ENCODE measurements at places on chromosomes 6 and 20.

- DNase-seq: no peak
These were observed 281.8 kb upstream of the PLCB4 start for GRCh38 chr20:8787090-8787489.

GRCh38 chr6:4564801-4565271 lies 211.4 kb upstream of the CDYL start:
- DNase-seq: no peak

GRCh38 chr20:56722042-56722441 lies 92.9 kb downstream of the TFAP2C start:
- DNase-seq: no peak

DNA sequence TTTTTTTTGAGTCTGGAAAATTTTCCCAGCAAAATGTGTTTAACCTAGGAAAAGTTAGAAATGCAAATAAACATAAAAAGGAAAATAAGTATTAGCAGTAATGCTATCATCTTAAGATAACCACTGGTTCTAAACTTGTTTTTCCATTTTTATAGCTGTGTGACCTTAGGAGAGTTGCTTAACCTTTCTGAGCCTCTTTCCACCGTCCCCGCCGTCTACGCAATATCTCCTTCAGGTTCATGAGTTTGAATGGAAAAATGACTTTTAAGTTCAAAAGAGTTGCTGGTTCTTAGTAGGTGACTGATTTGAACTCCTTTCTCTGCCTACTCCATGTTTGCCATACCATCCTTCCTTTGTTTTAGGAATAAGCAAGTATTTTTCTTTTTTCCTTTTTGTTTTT lies 44.0 kb downstream of the GMPR start:
- DNase-seq: no peak

GRCh38 chr20:3237958-3238615 lies 903 bp downstream of the SLC4A11 start:
- no peak for DNase-seq

DNA sequence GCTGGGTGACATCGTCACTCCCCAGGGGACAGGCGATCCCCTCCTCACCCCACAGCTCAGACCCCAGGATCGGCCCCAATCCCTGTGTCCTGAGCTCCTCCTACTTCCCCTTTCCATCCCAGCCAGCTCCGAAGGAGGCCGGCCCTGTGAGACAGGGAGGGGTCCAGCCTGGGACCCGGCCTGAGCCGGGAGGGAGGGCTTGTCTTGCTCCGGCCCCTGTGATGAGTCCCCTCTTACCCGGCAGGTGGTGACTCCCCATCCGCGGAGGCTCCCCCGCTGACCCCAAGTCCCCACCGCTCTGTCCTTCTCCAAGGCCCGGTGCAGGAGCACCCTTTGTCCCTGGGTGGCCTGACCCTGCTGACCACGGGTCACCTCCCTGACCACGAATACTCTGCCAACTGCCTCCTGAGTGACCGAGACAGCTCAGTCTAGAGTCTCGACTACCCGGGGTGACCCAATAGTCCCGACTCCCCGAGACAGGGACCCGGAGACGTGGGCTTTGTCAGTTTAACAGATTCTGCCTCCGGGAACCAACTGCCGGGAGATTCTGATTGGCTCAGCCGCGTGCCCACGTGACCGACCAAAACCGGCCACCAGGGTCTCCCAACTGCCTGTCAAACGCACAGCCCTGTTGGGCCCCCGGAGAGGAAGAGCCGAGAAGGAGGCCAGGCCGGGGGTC lies 187.4 kb upstream of the PROKR2 start:
- DNase-seq: no peak

DNA sequence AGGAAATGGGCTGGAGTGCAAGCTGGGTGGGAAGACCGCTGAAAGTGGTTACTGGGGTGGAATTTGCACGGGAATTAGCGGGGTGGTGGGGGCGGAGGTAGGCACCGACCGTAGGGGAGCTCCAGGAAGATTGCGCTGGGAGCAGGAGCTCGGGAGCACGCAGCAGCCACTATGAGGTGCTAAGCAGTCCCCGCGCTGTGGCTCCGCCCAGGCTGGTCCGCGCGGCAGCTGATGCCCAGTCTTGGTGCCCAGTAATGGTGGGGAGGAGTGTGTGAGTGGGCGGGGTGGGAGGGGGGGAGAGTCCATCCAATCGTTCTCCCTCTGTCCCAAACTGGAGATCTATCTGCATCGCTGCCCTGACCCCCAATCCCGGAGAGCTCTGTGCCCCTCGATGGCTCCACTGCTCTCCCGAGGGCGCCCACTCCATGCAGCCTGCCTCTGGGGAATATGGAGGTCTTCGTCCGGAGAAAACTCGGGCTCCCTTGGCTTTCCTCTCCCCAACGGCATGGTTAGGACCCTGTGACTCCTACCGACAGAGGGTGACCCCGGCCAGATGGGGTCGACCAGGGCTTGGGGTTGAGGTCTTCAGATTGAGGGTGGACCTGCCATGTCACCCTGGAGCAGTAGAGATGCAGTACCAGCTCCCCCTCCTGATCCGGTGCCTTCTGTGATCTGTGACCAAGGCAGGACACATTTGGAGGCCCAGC lies 5.3 kb downstream of the TP53TG5 start:
- no peak for DNase-seq

- DNase-seq: no peak
These were observed 1234.7 kb upstream of the GJE1 start for GRCh38 chr6:140897804-140898573.

DNA sequence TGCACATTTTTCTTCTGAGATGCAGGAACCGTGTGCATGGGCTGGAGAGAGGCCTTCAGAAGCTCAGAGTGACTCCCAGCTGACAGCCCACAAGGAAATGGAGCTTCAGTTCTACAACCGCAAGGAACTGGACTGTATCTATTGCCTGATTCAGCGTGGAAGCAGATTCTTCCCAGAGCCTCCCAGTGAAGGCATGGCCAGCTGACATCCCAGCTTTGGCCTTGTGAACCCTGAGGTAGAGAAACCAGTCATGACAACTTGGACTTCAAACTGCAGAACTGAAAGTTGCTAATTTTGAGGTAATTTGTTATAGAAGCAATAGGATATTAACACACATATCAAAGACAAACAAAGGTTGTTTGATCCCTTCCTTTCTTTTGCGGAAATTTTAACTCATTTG lies 94.3 kb upstream of the NOX3 start:
- no peak for DNase-seq

DNA sequence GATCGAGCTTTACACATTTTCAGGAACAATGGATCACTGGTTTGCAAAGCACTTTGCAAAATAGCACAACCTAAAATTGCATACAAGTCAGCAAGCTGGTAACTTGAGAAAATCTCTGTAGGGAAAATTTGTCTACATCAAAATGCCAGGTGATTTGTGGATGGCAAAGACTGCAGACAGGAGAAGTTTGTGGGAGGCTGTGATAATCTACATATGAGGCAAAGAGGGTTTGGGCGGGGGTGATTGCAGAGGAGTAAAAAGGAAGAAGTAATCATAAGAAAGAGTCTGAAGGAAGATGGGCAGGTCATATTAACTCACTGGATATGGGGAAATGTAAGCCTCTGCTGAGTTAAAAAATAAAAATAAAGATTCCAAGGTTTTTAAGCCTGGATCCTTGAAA lies 166.3 kb upstream of the STXBP5 start:
- no peak for DNase-seq

DNA sequence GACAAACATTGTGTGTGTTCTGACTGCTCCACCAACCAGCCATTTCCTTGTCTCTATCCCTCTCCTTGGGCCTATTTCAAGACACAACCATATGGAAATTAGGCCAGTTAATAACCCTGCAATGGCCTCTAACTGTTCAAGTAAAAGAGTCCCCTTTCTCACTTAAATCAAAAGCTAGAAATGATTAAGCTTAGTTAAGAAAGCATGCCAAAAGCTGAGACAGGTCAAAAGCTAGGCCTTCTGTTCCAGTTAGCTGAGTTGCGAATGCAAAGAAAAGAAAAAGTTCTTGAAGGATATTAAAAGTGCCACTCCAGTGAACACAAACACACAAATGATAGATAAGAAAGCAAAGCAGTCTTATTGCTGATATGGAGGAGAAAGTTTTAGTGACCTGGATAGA lies 22.5 kb downstream of the SERINC1 start:
- no peak for DNase-seq

DNA sequence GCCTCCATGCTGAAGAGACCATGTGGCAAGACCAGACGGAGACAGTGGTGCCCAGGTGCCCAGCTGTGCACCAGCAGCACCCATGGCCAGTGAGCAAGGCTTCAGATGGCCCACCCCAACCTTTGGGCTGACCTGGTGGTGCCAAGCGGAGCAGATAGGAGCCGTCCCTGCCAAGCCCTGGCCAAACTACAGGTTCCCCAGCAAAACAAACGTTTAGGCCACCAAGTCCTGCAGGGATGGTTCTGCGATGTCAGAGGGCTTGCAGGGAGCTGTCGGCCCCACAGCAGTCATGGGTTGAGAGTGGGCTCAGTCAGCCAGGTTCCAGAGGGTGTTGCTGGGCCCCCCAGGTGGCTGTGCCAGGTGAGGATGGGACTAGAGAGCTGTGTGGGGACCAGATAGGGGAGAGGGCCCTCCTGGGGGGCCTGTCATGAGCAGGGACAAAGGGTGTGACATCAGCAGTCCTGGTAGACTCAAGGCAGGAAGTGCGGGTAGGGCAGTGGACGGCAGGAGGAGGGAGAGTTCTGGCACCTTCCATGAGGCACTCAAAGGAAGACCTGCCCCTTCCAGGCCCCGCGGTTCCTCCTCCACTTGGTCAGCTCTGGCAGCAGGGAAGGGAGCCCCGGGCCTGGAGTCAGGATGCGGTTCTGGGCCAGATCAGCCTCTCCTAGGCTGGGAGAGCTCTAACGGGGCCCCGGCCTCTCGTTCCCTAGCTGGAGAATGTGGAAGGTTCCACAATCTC lies 342.4 kb downstream of the ZFAND3 start:
- DNase-seq: no peak

- no peak for DNase-seq
These were observed 129.6 kb upstream of the DOK5 start for GRCh38 chr20:54345821-54346220.

DNA sequence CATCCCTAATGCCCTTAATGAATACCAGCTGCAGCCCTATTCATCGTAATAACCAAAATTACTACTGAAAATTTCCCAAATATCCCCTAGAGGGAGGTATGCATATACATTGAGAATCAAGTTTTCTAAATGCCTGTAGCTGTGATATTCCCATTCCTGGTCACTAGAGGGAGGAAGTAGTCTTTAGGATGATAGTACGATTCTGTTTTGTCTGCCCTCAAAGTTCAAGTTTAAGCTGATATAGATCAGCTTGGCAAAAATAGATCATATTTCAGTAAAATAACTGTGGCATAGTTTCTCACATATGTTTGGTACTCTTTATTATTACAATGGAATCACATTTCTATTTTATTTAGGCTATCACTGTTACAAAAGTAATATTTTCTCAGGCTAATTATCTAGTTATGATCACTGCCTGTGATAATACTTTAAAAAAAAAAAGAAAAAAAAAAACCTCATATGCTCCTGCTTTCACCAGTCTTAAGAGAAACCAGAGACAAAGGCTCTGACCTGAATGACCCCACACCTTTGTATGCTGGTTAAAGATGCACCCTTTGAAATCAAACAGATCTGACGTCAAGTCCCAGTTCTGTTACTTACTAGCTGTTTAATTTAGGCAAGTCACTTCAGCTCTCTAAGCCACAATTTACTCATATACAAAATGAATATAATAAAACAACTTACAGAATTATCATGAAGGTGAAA lies 11.0 kb downstream of the TSPYL1 start:
- no peak for DNase-seq
